Stimulated activated CD4-positive, alpha-beta T cell treated with anti-CD3 and anti-CD28 coated beads, Interleukin-1b, Interleukin-23, amount 100 ng/mL, for 24 hours (primary cell): ENCODE measurements at places on chromosomes 13 and 19.

GRCh38 chr13:59587971-59588716 is 575.6 kb downstream of the DIAPH3 start:
- DNase-seq, result no peak

- no peak for DNase-seq
Measured at GRCh38 chr13:80157261-80157932, 183.5 kb downstream of the SPRY2 start.

- no peak for DNase-seq
Measured at GRCh38 chr19:33496038-33496895, 25.3 kb downstream of the PEPD start.

GRCh38 chr13:96229356-96229755 is 139.4 kb downstream of the HS6ST3 start:
- DNase-seq, result no peak

- DNase-seq, result no peak
Measured at GRCh38 chr13:95703576-95703975, 26.6 kb downstream of the DNAJC3 start.

GRCh38 chr19:53041366-53041765 is 3.2 kb upstream of the ERVV-2 start:
- DNase-seq, result no peak

GRCh38 chr19:47707135-47707925 is 5.9 kb upstream of the EHD2 start:
- peak; percentile 70 for DNase-seq

- no peak for DNase-seq
Measured at GRCh38 chr13:95420501-95420900, 119.2 kb upstream of the ABCC4 start.

- DNase-seq, result no peak
Measured at GRCh38 chr19:41542622-41543021, 33.3 kb upstream of the CEACAM21 start.

- no peak for DNase-seq
Measured at GRCh38 chr19:15287496-15287895, 44.8 kb downstream of the BRD4 start.

GRCh38 chr13:49400755-49401659 is 42.9 kb downstream of the CAB39L start:
- DNase-seq, result no peak

- no peak for DNase-seq
Measured at GRCh38 chr19:39557811-39558623, 18.1 kb upstream of the EID2 start.

DNA sequence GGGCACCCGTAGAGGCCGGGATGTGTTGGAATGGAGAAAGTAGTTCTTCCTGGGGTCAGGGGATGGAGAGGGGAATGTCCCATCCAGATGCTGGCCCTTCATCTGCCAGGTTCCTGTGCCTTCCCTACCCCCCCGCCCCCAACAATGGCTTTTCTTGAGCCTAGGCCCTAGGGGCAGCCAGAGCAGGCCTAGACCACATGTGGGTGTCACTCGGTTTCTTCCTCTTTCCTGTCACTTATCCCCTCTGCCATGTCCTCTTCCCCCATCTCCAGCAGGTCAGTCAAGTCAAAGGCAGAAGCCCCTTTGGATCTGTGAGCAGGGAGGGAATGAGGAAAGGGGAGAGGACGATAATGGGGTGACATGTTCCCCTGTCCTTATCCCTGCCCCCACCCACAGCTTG is 36.4 kb downstream of the LYL1 start:
- DNase-seq, result no peak

DNA sequence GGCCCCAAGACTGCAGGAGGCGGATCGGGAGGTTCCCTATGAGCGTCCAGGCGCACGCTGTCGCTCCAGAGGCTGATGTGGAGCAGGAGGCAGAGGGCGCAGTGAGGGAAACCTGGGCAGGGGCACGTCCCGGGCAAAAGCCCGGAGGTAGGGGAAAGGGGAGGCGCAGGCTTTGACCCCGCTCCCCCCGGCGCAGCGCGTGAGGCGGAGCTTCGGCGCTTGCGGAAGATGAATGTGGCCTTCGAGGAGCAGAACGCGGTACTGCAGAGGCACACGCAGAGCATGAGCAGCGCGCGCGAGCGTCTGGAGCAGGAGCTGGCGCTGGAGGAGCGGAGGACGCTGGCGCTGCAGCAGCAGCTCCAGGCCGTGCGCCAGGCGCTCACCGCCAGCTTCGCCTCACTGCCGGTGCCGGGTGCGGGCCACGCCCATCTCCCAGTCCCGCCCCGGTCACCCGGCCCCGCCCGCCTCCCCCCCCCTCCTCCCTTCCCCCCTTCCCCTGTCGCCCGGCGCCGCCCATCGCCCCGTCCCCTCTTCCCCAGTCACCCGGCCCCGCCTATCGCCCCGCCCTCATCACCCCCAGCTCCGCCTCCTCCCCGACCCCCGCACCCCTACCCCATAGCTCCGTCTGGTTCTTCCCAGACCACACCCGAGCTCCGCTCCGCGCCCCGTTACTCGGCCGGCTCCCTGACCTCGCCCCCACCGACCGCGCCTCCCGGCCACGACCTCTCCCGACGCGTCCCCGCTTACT is 4.1 kb downstream of the HMG20B start:
- no peak for DNase-seq

DNA sequence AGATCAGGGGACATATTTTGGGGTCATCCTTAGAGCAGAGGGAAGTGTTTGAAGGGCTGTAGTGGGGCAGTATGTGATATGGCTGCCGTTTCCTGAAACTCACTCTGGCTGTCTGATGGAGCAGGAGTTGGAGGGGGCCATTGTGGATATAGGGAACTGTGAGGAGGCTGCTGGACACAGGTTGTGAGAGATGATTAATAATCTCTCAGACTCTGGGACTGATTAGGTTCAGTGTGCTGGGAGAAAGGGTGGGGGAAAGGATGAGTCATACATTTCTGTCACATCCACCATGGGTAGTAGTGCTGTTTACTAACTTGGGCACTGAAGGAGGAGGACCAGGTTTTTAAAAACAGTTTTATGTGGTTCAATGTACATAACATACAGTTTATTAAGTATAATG is 4.8 kb downstream of the B3GLCT start:
- DNase-seq, result no peak

DNA sequence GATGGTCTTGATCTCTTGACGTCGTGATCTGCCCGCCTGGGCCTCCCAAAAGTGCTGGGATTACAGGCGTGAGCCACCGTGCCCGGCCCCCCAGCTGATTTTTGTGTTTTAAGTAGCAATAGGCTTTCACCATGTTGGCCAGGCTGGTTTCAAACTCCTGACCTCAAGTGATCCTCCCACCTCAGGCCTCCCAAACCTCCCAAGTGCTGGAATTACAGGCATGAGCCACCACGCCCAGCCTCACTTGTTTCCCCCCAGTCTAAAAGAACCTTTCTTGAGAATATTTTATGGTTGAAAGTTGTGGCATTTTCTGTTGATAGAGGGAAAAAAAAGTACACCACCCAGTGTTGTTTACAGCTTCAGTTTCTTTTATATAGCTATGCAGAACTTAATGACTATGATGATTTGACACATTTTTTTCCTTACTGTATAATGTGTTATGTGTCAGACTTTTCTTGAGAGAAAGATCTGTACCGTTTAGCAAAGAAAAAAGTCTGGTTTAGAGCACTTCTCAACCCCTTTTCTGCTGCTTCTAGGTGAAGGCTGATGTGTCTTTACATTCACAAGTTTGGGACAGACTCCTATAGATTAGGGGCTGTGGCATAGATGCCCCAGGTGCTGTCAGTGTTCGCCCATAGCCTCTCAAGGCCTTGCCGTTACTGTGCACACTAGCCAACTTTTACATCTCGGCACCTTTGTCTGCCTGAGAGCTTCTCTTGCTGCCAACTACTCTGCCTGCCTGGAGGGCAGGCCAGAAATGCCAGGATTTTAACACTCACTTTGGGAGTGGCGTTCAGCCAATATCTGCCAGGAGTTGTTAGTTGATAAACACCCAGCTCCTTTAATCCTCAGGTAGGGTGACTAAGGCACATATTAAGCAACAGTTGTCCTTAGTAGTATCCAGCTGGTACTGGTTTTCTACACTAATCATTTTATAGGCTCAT is 33.0 kb downstream of the KCTD4 start:
- DNase-seq, result no peak
